ENCODE measurements at places on chromosomes 4 and X.

DNA sequence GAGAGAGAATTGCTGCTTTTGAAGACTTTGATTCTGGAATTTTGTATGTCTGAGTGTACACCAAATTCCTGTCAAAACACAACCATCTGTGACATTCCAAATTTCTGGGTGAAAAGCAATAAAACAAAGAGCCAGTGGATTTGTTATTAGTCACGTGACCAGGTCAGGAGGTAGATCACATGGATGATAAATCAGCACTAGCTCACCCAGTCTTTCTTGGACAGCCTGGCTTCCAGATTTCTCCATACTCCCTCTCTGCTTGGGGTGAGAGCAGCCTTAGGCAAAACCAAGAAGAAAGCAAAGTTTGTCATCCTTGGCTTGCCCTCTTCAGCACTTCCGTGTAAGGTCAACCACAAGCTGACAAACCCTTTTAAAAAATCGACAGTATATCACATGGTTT is 194.2 kb downstream of the CLCN4 start:
- DNase-seq: peak; percentile 61

- DNase-seq: no peak
These were observed 23.4 kb upstream of the ACSL1 start for GRCh38 chr4:184849185-184849584.

DNA sequence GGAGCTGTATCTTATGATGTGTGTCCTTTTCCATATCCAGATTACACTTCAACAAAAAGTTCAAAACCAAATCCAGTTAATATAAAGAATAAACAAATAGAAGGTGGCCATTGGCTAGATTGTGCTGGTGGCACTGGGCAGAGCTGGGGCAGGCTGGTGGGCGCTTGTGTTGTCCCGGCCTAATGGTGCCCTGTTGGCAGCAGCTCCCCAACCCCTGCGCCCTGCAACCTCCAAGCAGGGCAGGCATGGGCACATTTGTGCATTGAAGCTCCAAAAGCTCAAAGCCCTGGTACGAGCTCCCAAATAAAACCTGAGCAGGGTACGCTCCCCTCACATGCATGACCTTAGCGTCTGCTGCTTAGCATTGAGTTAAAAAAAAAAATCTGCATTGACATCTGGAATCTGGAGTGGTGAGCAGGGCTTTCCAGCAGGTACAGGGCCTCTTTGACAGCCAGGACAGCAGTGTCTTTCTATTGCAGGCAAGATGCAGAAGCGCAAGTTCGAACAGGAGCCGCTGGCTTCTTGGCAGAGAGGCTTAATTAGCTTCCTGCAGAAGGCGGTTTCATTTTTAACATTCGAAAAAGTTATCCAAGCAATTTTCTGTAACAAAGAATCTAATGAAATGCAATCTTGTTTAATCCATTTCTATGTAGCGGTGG is 25.9 kb upstream of the NYX start:
- no peak for DNase-seq

DNA sequence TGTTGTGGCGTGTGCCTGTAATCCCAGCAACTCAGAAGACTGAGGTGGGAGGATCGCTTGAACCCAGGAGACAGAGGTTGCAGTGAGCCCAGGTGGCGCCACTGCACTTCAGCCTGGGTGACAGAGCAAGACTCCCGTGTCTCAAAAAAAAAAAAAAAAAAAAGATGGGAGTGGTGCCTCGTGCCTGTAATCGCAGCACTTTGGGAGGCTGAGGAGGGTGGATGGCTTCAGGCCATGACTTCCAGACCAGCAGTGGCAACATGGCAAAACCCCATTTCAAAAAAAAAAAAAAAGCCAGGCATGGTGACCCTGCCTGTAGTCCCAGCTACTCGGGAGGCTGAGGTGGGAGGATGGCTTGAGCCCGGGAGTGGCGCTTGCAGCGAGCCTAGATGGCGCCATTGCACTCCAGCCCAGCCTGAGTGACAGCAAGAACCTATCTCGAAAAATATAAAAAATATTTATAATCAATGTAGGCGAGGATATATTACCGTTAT is 27.0 kb downstream of the EIF2S3 start:
- DNase-seq: peak; percentile 75

DNA sequence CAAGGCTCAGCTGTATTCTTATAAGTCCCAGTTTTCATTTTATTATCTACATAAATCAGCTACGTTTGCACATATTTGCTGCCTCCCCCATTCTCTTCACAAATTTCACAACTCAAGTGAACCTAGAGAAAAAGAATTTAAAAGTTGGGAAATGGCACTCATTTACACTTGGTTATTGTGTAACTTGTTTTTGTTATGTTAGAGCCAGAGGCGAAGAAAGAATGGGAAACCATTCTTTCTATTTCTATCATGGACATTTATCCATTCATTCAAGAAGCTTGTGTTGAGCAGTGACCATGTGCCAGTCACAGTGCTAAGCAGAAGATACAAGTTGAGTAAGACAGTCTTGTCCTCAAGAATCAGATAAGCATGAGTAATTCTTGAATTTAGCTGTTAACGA is 13.5 kb downstream of the LIAS start:
- DNase-seq: peak; percentile 60

DNA sequence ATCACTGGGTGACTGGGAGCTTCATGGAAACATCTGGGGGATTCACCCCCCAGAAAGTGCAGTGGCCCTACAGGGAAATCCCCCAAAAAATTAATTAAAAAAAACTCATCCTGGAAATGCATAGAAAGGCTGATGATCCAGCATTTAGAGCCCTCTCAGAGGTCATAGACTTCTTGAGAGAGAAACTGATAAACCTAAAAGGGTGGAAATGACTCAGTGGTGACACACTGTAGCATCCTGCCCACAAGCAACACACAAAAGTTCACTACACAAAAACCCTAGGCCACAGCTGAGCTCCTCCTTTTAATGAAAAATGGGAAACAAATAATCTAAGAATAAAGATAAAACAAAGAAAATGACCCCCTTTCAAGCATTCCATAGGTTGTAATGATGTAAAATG is 911.5 kb downstream of the GLUD2 start:
- DNase-seq: peak; percentile 44
